Femur (tissue), 1 donor: ENCODE measurements at places on chromosomes 6 and 20.
A peak's percentile ranks its signal among the peaks of the same experiment; 100 is the strongest.

DNA sequence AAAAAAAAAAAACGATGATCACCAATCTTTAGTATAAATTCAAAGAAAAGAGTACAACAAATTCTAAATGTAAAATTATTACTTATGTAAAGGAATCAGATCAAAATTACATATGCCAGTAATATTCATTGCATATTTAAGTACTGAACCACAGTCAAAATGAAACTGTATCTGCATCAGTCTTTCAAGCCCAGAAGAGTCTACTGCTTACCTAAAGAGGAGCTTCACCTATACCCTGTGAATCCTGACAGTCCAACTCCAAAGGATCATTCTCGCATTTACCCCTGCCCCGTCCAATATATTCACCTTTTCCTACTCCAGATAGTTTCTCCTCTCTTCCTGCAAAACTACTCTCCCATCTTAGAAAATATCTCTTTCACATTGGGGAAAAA lies 9.2 kb downstream of the ATG5 start:
- no peak for DNase-seq

GRCh38 chr6:24721461-24722215 lies 2.7 kb upstream of the C6orf62 start:
- DNase-seq, result no peak

GRCh38 chr6:167763056-167763944 lies 63.4 kb upstream of the AFDN start:
- DNase-seq, result no peak

- DNase-seq, result peak; percentile 53
These were observed 15.8 kb upstream of the LIN28B start for GRCh38 chr6:104940893-104941728.

GRCh38 chr20:53303413-53303760 lies 290.3 kb downstream of the ZNF217 start:
- DNase-seq, result no peak

GRCh38 chr6:169984181-169985120 lies 233.0 kb downstream of the ERMARD start:
- peak; percentile 21 for DNase-seq

DNA sequence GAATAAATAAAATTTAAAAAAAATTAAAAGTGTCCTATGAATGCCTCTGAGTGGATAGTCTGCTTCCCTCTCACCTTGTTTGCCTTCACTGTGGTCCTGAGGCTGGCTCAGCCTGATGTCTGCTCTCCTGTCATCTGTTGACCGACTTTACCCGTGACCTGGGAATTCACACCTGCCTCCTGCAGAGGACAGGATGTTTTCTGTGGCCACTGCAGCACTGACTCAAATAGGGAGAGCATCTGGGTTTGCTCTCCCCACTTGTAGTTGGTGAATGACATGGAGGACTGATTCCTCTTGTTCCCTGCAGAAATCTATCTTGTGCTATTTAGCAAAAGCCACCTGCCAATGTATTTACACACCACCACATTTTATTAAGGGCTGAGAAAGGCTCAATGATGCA lies 52.4 kb upstream of the ERVFRD-1 start:
- no peak for DNase-seq

- no peak for DNase-seq
These were observed 1034.4 kb downstream of the EYS start for GRCh38 chr6:64672651-64673050.

GRCh38 chr6:126662966-126663365 lies 323.1 kb downstream of the CENPW start:
- no peak for DNase-seq

- no peak for DNase-seq
These were observed 19.4 kb downstream of the SDHAF4 start for GRCh38 chr6:70586114-70586513.

DNA sequence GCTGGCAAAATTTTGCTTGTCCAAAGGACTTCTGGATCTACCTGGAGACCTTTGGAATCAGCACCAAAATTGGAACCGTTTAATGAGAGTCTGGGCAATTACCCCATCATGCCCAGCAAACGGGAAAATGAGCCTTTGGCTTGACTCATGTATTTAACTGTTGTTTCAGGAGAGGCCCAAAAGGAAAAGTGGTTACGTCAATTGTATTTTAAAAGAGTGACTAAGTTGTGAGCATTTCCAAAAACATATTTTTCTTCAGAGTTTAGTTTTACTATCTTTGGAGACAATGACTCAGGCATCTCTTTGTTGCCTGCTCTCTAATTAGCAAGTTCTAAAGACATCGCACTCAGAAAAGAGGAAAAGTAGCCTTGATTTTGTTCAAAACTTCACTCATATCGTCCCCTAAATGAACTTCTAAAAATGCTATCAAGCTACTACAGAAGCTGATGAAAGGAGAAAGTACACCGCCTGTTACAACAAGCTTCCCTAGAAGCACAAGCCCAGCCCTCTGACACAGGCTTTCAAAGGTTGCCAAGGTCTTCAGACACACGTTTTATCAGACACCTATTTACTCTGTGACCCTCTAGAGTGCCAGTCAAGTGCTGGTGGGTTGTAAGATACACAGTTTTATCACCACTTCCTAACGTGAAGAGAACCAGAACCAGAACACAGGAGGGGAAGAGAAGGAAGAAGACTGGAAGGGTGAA lies 146.2 kb downstream of the TBX18 start:
- DNase-seq, result no peak

- DNase-seq, result no peak
These were observed 126.7 kb downstream of the BCAS1 start for GRCh38 chr20:53943522-53944291.

DNA sequence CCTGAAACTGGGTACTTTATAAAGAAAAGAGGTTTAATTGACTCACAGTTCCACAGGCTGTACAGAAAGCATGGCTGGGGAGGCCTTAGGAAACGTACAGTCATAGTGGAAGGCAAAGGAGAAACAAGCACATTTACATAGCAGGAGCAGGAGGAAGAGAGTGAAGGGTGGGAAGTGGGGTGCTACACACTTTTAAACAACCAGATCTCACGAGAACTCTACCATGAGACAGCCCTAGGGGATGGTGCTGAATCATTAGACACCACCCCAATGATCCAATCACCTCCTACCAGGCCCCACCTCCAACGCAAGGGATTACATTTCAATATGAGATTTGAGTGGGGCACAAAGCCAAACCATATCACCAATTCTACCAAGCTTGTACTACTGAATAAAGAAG lies 7.4 kb upstream of the FNDC1 start:
- DNase-seq, result no peak

DNA sequence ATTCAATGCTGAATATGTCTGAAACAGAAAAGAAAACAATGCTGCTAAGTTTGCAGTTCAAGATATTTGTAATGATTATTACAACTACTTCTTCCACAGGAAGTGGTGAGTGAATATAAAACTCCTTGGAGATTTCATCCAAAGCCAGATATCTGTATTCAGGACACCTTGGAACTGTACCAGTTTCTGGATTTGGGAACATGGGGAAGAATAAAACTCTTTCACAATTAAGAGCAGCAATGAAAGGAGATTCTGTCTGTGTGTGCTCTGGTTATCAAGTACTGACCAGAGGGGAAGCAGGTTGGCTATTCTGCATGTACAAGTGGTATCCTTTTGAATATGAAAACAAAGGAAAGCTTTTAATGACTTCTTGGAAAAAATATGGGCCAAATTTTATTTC lies 21.1 kb downstream of the ELOVL2 start:
- DNase-seq, result no peak

- no peak for DNase-seq
These were observed 6.9 kb downstream of the GRM4 start for GRCh38 chr6:34138914-34139510.

DNA sequence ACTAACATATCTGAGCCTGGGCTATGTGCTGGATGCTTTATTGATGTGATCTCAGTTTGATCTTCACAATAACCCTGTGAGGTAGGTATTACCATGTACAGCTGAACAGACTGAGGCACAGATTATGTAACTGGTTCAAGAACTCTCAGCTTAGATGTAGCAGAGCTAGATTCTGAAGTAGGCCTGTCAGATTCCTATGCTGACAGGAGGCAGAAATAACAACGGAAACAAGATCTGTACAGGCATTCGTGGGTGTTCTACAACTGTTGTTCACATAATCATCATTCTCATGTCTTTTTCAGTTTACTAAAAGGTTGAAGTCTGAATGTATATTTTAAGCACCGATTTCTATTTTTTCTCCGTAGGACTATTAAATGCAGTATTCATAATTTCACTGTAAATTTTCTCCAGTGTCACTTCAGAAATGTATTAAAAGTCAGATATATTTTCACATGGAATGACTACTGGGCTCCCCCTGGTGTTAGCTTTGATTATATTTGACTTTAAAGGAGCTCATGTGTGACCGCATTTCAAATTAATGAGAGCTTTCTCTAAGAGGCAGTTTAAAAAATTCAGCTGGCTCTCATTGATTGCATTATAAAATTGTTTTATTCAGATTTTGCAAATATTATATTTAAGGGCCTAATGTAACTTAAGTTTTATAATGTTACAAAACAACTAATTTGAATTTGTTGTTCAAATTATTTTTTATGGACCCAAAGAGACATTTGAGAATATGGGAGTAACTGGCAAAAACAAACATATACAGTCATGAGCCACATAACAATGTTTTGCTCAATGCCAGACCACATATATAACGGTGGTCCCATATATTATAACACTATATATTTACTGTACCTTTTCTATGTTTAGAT lies 36.4 kb upstream of the SLC17A4 start:
- no peak for DNase-seq

GRCh38 chr6:169533301-169534038 lies 168.4 kb downstream of the WDR27 start:
- no peak for DNase-seq

DNA sequence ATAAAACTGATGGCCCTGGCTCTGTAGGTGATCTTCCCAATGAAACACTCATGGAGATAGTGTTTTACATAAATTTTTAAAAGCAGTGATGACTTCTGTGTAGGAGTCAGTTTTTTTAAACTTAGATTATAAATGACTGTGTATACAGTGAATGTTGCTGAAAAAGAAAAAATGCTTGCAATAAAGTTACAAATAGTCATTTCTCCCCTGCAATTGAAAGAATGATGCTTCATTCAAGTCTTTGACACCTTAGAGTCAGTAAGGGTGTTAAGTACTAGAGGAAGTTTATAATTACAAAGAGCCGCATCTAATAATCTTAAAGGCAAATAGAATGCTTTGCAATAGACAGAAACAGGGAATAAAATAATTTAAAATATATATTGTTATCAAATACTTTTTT lies 27.6 kb downstream of the ZNF292 start:
- no peak for DNase-seq

DNA sequence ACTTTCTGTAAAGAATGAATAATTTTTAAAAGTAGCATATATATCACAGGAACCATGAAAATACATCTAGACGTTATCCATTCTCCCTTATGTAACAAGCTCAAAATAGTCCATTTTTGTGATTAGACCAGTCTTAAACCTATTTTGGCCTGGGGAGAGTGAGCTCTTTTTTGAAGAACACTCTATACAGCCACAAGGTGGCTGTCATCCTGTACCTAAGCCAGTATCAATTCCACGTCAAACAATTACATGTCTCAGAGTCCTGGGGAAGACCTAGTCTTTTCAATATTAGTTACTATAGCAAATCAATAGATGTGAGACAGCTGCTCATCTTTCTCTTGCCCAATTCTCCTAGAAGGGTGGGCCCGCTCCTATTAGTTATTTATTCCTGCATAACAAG lies 28.4 kb downstream of the FBXO5 start:
- no peak for DNase-seq

DNA sequence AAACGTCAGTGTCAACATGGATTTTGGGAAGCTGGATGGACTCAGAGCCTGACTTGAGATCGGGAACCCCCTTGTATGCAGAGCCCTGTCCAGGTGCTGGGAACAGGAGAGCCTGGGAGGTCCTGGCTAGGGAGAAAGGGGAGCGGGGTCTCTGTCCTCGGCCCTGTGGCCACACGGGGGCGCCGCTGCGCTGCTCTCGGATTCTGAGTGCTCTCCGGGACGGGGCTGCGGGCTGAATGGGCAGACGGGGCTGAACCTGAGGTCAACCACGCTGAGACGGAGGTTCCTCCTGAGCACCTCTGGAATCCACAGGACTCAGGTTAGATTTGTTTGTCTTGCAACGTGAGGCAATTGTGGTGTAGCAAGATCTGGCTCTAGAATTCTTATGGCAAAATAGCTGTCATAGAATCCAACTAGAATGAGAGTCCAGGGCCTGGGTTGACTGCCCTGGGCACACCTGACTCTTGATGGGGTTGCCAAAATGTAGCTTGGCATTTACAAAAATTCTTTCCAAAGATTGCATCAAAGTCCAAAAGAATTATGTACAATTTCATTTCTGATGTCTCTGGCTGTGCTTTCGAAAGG lies 20.6 kb upstream of the HLA-F start:
- peak; percentile 62 for DNase-seq

DNA sequence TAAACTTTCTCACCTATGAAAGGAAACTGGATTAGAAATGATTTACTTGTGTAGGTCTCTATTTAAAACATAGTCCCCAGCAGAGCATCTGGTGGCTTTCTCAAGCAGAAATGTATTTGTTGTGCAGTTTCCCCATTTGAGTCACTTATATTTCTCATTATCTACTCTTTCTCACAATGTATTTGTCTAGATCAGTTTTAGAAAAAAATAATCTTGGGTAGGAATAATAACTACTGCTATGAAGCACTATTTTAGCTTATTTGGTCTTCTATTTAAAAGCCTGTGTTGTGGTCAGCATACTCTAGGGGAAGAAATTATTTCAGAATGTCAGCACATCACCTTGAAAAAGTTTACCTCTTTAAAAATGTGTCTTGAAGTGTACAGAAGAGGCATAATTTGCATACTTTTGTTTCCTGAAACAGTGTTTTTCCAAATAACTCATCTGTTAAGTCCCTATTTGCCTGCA lies 60.9 kb upstream of the PRL start:
- DNase-seq, result no peak

- DNase-seq, result no peak
These were observed 43.8 kb downstream of the ZBTB46 start for GRCh38 chr20:63787302-63787701.

GRCh38 chr20:63969838-63970713 lies at the start of gene ZNF512B:
TSS of gene ZNF512B (minus strand) at chr20:63969930. CDS start at chr20:63967950, 1,980 bp downstream.
- DNase-seq, result peak; percentile 82

DNA sequence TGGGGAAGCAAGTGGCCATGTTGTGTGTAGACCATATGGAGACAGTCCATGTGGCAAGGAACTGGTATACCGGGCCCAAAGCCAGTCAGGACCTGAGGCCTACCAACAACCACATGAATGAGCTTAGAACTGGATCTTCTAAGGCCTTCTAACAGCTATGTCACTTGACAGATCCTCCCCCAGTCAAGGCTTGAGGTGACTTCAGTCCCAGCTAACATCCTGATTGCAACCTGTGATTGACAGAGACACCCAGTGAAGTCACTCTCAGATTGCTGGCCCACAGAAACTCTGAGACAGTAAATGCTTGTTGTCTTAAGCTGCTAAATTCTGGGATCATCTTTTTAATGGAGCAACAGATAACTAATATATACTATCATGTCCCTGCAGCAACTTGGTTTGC lies 32.9 kb downstream of the AHI1 start:
- no peak for DNase-seq

- no peak for DNase-seq
These were observed 135.1 kb upstream of the PMEPA1 start for GRCh38 chr20:57844626-57845596.

- no peak for DNase-seq
These were observed 142.7 kb downstream of the PTPRT start for GRCh38 chr20:43046966-43047365.
